NCI-H1417 (cell line): ENCODE measurements at places on chromosomes 11 and 22.
A peak's percentile ranks its signal among the peaks of the same experiment; 100 is the strongest.

GRCh38 chr22:45101515-45102227 lies 62.1 kb upstream of the NUP50 start:
- peak; percentile 39 for DNase-seq

DNA sequence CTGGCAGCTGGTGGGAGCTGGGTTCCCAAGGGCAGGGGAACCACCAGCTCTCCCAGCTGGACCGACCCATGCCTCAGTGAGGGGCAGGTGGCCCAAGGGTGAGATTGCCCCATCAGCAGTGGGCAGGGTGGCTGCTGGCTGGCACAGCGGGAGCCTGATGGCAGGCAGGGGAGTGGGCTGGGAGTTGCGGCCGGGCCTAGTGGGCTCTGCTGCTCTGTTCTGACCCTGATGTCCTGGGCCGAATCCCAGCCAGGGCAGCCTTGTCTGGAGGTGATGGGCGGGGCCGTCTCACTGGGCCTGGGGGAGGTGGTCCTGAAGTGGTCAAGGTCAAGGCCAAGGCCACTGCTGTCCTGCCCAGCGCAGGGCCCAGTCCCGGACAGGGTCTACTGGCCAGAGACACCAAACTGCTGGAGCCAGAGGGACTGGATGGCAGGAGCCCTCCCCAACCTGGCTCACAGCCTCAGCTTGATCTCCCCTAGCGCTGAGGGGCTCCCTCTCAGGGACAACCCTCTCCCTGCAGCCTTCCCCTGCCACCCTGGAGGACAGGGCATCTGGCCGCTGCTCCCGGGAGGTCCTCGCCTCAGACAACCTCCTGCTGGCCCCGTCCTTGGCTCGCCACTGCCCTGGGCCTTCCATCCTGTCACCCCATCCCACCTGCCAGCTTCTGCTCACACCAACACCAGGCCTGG lies 26.5 kb upstream of the PPARA start:
- DNase-seq, result no peak

- DNase-seq, result no peak
Measured at GRCh38 chr11:7467652-7468051, 17.7 kb upstream of the OLFML1 start.

GRCh38 chr11:18769802-18770456 lies 21.7 kb downstream of the PTPN5 start:
- DNase-seq, result no peak

- peak; percentile 33 for DNase-seq
Measured at GRCh38 chr11:19281041-19281440, 40.3 kb upstream of the E2F8 start.

GRCh38 chr11:13465909-13466371 lies 2.9 kb upstream of the BTBD10 start:
- peak; percentile 26 for DNase-seq

- DNase-seq, result no peak
Measured at GRCh38 chr11:72985645-72986044, 156.5 kb downstream of the FCHSD2 start.

DNA sequence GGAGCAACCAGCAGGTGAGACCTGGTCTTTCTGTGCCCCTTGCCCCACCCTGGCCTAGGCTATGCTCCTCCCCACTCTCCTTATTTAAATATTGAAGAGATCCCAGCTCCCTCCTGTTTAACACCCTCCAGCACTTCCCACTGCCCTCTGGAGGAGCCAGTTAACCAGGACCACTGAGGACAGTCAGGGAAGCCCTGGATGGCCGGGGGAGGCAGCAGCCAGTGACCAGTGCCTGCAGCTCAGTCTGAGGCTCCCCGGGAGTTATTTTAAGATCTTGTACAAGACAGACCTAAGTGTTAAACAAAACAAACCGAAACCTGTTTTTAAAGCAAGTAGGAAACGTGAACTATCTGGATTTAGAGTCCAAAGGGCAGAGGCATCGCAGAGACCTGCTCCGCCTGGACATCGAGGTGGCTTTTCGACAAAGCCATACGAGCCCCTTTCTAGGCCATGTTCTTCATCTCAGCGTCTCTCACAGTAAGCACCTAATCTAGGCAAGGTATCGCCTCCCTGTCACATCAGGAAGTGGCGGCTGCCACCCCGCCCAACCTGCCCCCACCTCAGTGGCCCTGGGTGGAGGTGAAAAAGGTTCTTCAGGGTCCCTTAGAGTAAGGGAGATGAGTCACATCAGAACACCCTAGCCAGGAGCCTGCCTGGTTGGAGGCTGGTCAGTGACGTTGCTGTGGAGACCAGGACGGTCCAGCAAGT lies 35.2 kb downstream of the TRMU start:
- DNase-seq, result no peak

- DNase-seq, result peak; percentile 40
Measured at GRCh38 chr11:68998390-68998911, 14.6 kb downstream of the MRGPRF start.

DNA sequence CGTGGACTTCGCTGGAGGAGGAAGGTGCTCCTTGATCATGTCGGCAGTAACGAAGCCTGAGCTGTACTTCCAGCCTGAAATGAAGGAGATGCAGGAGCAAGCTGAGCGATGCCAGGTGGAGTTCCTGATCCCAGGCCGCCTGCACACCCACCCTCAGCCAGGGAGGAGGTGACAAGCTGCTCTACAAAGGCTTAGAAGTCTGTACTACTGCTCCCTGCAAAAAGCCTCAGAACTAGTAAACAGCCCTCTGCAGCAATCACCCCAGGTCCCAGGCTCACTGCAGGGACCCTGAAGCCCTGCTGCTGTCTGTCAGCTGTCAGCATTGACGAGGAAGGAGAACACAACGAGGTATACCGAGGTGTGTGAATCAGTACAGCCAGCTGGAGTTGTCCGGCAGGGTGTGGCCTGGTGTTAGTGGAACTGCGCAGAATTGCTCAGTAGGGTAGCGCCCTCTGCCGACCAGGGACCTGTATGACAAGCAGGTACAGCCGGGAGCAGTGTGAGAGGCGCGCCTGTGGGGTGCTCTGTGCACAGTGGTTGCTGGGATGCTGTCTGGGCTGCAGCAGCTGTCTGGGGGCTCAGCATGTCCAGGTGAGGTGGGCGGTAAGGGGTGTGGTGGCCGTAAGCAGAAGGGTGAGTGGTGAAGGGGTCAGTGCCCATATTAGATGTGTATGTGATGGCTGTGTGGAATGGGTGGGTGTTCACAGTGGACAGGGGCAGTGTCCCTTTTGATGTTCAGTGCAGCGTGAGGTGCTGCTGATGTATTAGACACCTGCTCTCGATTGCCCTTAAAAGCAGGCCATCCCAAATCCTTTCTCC lies 7.6 kb downstream of the CYB5R2 start:
- DNase-seq, result peak; percentile 74

DNA sequence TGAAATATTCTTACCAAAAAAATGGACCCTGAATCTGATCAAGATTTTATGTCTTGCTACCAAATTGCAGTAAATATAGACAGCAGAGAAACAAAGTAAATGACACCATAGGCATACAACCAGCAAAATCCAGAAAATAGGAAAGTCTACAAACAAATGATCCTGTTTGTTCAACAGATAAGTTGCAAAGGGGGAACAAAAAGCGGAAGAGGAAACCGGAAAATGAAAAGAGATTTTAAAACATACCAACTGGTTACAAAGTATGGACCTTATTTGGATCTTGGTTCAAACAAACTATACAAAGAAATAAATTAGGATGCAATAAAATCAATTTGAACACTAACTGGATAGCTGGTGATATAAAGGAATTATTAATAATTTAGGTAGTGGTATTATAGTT lies 92.0 kb downstream of the TMPRSS5 start:
- DNase-seq, result no peak

DNA sequence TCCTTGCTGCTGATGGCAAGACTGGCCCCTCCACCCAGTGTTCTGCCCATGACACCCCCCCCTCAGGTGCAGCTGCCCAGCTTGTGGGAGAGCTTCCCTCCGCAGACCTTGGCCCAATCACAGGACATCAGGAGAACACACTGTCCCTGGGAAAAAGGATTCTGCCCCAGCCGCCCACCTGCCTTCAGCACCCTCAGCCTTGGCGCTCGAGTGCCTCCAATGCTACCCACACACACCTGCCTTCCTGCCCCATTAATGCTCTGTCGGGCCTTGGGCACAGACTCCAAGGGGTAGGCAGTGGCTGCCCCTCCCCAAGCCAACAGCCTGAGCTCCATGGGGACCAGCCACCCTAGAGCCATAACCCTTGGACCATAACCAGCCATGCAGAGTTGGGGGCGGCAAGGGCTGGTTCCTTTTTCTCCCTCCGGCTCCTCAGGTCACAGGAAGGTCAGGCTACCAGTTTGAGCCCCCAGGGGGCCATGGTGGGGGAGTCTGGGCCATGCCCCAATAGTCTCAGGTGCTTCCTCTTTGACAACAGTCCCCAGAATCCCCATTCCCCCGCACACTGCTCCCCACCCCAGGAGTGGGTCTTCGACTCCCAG lies 1.3 kb upstream of the ZNF70 start:
- DNase-seq, result no peak

GRCh38 chr11:43404836-43405479 lies 46.2 kb downstream of the TTC17 start:
- DNase-seq, result no peak

- no peak for DNase-seq
Measured at GRCh38 chr11:108199446-108200321, 22.8 kb downstream of the NPAT start.

DNA sequence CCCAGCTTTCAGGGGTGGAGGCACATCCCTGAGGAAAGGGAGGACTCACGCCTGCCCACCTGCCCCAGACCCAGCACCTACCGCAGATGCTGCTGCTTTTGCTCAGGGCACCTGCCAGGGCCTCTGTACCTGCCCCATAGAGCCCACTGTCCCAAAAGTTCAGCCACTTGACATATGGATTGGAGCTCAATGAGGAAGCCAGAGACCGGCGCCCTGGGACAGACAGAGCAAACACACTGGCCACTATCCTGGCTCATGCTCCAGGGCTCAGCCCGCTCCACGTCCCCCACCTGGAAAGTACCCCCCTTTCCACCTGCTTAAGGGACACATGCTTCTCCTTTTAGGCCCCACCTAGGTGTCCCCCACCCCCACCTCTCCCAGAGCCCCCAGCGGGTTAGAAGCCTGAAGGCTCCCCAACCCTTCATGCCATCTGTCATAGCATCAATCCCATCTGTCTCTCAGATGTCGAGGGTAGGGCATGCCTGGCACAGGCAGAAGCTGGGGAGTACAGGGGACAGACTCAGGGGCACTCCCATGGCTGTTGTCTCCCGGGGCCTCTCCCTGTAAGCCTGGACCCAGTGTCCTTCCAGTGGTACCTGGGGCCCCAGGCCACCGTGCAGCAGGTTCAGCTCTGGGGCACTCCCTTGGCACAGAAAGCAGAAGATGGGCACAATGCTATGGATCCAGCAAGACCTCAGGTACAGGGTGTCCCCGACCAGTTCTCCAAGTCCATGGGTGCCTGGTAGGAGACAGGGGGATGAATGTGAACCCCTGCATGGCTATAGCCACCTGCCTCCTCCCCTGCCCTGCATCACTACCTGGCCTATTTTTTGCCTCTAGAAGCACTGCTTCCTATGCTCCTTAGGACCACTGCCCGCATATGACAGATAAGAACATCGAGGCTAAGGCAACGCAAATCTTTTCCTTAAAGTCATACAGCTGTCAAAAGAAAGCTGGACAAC lies 2.2 kb upstream of the P2RX6 start:
- no peak for DNase-seq

DNA sequence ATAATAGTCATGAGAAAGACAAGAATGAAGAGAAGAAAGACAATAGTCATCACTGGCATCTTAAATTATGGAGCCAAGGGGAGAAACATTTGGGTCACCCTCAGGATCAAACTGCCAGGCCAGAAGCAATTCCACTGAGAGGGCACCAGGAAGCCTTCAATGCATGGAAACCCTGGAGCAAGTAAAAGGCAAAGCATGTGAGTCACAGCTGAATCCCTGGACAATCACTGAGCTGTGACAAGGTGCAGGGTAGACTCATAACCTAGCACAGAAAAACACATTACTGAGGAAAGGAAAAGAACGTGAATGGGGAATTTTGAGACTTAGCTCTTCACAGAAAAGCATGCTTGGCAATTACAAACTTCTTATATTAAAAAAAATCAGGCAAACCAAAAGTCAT lies 1.6 kb downstream of the KCNJ1 start:
- no peak for DNase-seq
